GM23338 (cell line): ENCODE measurements at places on chromosomes 2 and 18. TPM values are rescaled to one million over a fixed set of nuclear protein-coding genes. Genes with fewer than 3 reads are reported as not detected.

DNA sequence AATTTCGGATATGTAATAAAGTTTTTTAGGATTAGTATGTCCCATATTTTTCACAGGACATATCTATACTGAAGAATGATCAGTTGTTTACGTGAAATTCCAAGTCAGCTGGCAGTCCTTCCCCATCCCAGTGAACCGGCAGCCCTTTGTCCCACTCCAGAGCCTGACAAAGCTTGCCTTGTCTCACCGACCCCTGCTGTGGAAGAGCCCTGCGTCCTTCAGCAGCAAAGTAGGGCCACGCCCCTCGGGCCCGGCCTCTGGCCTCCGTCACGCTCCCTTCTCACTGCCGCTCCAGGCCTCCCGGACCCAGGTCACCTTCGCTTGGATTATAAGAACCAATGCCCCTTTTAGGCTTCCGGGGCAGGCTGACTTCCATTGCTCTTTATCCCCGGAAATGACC lies 89.8 kb upstream of the TGIF1 start:
- DNase-seq, result peak; percentile 83

GRCh38 chr2:17538844-17539554 lies 1.5 kb upstream of the VSNL1 start:
- peak; percentile 81 for DNase-seq

DNA sequence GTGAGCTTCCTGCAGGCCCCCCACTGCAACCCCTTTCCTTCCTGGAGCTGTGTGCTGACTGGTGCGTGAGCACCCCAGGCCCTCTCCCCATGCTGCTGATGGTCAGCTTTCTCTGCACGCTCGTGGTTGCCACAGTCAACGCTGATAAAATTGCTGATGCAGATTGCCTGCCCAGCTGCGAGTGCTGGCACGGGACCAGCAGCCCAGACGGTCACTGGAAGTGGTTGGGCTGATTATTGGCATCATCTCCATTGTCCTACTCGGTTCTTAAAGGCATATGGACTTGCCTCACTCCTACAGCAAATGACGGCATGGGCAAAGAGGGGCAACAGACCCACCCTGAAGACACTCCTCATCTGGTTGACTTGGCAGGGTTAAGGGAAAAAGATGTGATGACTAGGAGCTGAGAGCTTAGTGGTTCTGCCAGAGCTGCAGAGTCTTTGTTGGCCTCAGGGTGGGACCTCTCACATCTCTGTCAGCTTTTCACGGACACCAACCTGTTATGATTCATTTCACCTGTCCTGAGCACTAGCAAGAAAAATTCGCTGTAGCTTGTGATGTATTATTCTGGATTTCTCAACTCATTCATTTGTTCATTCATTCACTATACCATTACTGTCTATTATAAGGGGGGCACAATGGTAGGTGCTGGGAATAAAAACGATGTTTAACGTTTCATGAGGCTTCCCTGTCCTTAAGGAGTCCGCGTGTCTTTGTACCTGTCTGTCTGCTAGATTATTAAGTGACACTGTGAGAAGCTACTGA lies 38.4 kb downstream of the PAX8 start:
- DNase-seq, result no peak

DNA sequence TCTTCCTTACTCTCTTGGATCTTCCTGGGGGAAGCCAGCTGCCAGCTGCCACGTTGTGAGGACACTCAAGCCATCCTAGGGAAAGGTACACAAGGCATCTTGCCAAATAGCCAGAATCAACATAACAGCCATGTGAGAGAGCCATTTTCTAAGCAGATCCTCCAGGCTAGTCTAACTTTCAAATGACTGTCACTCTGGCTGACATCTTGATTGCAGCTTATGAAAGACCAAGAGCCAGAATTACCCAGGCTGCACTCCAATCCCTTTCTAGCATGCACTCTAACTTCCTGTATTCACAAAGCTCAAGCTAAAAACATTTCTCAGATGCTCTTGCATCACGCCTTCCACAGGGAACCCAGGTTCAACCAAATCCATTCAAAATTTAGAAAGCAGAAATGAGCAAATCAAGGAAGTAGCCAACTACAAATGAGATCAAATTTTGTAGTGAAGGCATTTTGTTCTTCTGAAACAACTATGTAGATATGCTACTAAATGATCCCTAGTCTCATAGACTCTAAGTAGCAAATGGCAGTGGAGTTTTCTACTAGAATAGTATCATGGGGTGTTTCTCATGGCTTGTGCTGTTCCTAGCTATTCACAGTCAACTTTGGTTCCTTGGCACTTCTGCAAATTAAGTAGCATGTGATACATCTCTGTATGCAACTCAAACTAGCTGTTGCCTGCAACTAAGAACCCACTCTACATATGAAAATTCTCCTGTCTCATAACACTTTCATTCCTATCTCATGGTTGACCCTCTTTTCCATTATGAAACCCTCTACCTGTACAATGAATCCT lies 281.9 kb downstream of the ZEB2 start:
- DNase-seq, result no peak

DNA sequence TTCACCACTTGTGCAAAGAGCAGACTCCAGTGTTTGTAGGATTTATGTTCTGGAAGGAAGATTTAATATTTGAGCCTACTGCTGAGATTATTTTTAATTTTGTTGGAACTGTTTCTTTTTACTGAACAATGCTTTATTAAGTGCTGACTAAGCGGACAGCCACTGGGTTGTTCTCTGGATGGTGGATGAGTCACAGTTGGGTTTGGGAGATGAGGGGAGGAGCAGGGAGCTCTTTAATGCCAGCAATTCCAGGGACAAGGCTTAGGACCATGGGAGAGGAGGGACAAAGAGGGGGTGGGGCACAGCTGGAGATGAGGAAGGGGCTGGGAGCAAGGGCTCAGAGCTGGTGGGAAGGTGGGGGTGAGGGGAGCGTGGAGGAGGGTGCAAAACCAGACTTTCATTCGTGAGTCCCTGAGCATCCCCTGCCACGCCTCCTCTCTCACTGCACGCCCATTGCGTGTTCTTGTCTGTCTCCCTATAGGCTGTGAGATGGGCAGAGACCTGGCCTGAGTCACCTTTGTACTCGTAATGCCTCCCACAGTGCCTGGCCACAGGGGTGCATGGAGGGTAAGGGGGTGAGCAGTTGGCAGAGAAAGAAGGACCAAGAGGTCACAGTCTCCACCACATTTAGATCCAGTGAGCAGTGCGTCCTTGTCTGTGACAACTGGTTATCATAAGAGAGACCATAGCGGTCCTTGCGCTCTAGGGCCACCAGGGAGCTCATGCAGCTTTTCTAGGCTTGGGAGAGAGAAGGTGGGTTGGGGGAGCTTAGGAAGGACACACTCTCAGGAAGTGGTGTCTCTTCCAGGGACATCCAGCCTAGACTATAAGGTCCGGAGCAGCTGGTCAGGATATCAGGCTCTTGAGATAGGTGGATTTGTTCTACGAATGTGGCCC lies 18.4 kb downstream of the SLC4A3 start:
- DNase-seq, result peak; percentile 33

DNA sequence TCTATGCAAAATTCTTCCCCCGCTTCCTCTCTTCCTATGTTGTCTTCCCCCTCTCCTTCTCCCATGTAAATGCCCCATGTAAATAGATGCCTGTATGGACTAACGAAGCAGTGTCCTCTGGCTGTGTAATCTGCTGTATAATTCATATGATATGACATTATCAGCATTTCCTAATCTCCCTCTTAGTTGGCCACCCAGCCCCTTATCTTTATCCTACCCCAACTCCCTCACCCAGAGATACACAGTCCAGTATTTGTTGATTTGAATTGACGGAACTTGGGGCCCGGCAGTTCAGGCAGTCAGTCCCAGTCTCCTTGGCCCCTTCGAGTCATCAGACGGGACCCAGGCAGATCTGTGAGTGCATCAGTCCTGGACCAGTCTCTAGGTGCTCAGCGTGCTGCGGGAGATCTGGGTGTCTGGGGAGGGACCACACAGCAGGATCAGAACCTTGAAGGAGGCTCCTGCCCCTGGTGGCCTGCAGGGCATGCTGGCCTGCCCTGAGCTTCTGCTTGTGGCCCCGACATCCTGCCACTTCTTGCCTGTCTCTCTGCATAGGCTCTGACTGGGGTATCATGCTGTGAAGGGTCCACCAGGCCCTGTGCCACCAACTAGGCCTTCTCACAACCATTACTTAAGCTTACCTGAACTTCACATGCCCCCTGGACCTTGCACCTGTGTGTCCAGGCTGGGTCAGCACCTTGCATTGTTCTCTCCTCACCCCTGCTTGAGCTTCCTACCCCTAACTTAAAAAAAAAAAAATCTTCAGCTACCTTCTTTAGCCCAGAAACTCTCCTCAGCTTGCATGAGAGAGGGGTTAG lies 88.1 kb upstream of the ATL2 start:
- no peak for DNase-seq

- DNase-seq, result no peak
Measured at GRCh38 chr2:181546086-181546485, 88.9 kb downstream of the ITGA4 start.

- DNase-seq, result no peak
Measured at GRCh38 chr18:10213526-10213925, 240.9 kb upstream of the APCDD1 start.

DNA sequence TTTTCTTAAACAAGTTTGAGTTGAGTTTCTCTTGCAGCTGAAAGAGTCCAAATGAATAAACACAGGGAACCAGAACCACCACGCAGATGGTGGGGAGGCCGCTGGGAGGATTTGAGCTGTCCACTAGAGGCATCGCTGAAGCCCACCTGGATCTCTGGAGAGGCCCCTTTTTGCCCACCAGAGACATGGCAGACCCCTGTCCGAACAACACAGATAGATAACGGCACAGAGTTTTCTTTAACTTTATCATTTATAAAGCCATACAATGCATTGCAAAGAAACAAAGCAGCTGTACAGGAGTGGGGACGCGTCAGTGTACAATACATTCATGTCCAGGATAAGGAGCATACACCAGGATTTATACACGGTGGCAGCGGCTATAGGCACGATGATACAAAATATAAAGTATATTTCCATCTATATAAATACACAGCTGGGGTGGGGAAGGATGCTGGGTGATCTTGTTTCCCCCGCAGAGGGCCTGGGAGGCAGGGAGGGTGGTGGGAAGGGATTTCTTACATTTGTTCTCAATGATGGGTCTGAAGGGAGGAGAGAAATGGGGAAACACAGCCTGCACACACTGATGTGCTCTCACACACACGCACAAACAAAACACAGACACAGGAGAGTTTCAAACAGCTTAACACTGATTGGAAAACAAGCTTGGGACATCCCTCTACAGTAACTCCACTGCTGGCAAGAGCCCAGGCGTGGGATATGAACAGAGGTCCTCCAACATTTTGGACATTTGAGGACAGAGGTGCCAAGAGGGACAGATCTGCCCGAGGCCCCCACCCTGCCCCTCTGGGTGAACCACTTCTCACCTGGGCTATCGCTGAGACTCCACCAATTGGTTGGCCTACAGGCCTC lies 203.0 kb downstream of the TNS1 start:
- DNase-seq, result no peak

GRCh38 chr2:241225545-241225944 lies 37.1 kb downstream of the ANO7 start:
- DNase-seq, result no peak

GRCh38 chr2:165909466-165909865 lies 44.1 kb downstream of the TTC21B start:
- DNase-seq, result no peak

GRCh38 chr2:2041256-2041824 lies 289.7 kb downstream of the MYT1L start:
- no peak for DNase-seq

DNA sequence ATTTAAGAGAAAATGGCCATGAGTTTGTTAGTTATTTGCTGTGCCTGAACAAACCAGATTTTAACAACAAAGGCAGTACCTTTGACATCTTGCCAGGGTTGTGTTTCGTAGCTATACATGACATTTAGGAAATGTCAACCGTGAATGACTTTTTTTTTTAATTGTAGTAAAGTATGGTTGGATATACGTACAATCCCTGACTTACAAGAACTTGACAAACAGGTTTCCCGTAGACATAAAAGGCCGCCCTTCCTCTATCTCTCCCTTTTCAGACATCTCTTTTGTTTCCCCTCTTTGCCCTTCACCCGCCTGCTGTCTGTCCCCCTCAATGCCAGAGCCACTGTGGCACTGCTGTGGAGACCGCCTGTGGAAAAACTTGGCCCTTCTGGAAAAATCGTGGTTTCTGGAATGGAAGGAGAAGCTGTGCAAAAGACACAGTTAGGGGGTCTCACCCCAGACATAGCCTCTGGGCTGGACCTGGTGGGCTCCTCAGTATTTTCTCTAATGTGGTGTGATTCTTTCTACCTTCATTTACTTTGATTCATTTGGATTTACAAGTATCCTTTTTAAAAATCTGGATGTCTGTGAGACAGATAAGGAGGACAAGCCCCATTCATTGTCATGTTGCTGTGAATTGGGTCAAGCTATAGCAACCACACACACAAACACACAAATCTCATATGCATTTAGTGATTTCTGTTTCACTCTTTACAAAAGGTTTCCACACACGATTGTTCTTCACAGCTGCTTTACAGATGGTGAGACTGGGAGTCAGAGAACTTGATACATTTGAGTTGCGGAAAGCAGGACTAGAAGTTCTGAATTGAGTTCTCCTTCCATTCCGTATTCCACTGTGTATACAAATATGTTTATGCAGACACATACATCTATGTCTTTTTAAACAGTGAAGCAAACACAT lies 48.6 kb downstream of the SPATS2L start:
- peak; percentile 48 for DNase-seq

- DNase-seq, result no peak
Measured at GRCh38 chr2:152132306-152132705, 33.5 kb upstream of the CACNB4 start.

Gene ICOS
- polyA plus RNA-seq, result not detected in 2 replicates

Gene RPRM
- polyA plus RNA-seq, result 5.9 and 7.4 TPM in 2 replicates

Gene CD8B2
- 0.06 TPM in 1 of 2 replicates, not detected in the other for polyA plus RNA-seq

Gene SPP2
- polyA plus RNA-seq, result not detected in 2 replicates

Gene PLGLB1
- polyA plus RNA-seq, result 0.82 and 1.6 TPM in 2 replicates

Gene IL36B
- not detected in 2 replicates for polyA plus RNA-seq

Gene MYO5B
- 3.2 and 3.5 TPM in 2 replicates for polyA plus RNA-seq
